Sigmoid colon (tissue), 7 donors: ENCODE measurements at places on chromosomes 6 and 20.

GRCh38 chr6:140774080-140774505 lies 1358.6 kb upstream of the GJE1 start:
- no peak overlapping the region for H3K27ac ChIP-seq
- no peak for DNase-seq
- H3K4me1 ChIP-seq = no peaks in the 10 kb centered on the region
- no peaks in the 10 kb centered on the region for H3K36me3 ChIP-seq
- H3K27me3 ChIP-seq = no peaks in the 10 kb centered on the region

DNA sequence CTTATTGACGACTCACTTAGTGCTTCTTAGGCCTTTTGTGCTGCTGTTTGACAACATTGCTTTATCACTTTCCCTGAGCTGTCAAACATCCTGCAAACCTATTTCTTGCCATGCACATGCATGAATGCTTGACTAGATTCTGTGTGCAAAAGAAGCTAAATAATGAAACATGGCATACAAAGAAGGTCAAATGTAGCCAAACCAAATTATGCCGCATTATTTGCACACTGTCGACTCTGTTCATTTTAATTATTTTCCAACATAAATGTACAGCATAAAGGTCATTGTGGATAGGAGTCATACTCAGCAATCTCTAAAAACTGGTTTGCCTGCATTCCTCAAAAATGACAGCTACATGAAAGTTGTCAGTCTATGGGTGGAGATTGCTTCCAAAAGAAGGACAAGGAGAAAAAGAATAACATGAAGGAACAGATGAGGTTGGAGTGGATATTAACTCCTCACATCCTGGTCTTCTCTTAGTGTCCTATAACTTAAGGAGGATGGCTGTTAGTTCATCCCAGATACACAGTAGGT lies 123.1 kb upstream of the STXBP5 start:
- no peak overlapping the region for H3K27ac ChIP-seq
- no peak for DNase-seq
- H3K27me3 ChIP-seq = no peaks in the 10 kb centered on the region
- no peaks in the 10 kb centered on the region for H3K36me3 ChIP-seq

DNA sequence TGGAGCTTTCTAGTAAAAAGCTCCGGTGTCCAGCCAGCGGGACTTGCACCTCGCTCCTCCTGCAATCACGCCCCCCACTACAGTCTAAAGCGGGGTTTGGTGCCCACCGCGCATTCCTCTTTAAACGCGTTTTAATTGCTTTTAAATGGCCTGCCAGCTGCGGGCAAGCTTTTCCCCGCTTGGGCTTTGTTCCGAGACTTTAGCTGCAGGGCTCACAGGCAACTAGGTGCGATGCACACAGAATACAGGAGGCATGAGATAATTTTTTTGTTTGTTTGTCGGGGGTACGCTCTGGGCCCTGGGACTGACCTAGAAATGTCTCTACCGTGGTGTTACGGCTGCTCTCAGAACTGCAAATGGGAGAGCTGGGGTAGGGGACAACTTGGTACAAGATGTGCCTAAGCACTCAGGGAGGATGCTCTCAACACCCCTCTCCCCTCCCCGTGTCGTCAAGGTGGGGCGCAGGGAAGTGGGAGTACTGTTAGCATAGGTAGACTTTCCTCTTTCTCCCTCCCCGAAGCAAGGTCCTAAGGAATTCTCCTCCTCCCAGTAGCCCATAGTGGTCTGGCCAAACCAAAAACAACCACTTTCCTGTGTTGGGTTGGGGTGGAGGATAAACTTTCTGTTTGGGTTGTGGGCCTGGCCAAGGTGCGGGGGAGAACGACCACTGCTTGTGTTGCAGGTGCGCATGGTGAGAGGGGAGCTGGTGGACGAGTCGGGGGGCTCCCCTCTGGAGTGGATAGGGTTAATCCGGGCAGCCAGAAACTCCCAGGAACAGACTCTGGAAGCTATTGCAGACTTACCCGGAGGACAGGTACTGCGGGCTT lies 1.6 kb downstream of the PRDM13 start:
- peaks cover 98% of the 10 kb centered on the region for H3K27me3 ChIP-seq
- H3K4me3 ChIP-seq = no peak overlapping the region
- H3K4me1 ChIP-seq = peaks cover 50% of the 10 kb centered on the region
- no peak overlapping the region for H3K27ac ChIP-seq
- no peak for DNase-seq

DNA sequence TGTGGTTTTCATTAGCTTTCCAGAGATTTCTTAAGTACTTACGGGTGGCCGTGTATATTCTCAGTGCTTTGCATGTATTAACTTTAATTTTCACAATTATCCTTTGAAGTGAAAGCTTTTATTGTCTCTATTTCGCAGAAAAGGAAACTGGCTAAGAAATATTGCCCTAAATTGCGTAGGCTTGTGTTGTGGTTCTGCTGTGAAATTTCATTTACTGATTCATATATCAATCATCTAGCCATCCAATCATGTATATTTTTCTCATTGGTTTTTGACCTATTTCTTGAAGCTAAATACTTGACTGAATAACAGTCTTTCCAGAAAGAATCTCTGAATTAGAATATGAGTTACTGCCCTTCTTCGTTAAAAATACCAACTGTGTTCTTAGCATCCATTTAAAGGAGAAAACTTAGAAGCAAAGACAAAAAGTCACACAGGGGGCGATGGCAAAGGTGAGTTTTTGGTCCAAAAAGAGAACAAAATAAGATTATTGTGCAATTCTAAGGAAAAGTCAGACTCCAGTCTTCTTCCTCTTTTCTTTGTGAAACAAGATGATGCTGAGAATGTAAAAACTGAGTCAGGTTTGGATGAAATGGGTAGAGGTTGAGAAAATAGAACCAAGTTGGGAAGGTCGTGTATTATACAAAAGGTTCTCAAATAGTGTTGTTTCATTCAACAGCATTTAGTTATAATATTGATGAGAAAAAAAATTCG lies 1.4 kb downstream of the CYB5R4 start:
- H3K27me3 ChIP-seq = no peaks in the 10 kb centered on the region
- H3K4me1 ChIP-seq = peaks cover 31% of the 10 kb centered on the region
- H3K4me3 ChIP-seq = peak overlapping the region; percentile 89
- peaks cover 16% of the 10 kb centered on the region for H3K36me3 ChIP-seq
- no peak overlapping the region for H3K27ac ChIP-seq

DNA sequence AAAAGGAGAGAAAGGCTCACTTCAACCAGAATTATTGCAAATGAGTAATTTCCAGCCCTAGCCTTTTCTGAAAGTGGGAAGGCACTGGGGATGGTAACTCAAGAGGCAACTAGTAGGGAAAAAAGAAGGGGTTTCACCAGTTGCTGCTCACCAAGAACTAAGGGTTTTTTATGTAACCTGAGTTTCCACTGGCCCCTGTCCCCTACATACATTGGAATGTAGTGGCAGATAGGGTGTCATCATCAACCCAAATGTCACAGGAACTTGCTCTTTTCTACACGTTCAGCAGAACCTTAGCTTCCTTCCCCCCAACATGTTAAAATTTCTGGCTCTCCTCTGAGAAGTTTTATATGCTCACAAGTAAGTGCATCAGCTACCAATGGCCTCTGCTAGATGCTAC lies 38.2 kb upstream of the PKHD1 start:
- DNase-seq = no peak
- no peaks in the 10 kb centered on the region for H3K27me3 ChIP-seq
- no peaks in the 10 kb centered on the region for H3K4me1 ChIP-seq
- no peaks in the 10 kb centered on the region for H3K36me3 ChIP-seq
- no peak overlapping the region for H3K27ac ChIP-seq
- H3K4me3 ChIP-seq = no peak overlapping the region
